Hematopoietic multipotent progenitor cell treated with erythropoietin and hydrocortisone succinate and interleukin-3 and kit ligand, for 4 days (in vitro differentiated cells): ENCODE measurements at places on chromosomes 7 and 10.

DNA sequence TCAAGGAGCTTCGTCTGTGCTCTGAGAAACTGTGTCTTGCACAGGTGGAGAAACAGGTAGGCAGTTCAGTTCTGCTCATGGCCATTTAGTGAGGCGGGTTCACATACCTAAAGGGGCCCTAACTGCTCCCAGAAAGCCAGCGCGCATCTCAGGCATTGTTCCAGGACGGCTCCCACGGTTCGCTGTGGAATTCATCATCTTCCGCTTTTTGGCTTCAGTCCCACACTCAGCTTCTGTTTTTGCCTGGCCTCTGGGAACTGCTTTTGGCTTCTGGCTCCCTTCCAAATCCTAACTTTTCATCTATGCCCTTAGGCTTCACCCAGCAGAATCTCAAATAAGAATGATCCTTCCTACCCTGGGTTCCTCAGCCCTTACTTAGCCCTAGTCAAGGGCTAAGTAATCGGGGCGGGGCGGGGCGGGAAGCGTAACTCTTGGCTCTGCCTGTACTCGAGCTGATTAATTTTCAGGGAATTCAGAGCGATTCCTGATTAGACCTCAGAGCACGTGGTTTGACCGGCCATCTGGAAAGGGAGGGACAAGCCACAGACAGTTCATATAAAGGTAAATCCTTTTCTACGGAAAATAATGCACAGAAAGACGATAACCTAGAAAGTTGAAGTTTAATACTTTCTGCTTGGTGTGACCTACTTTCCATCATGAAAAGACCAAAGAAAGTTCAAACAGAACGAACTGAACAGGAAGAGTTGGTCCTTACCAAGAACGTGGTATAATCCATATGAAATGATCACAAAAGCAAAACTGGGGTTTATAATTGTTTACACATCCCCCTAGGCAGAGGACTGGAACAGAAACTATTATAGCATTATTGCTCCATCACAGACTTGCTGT, 105.7 kb downstream of the ST8SIA6 start:
- no peak for DNase-seq

GRCh38 chr10:113447278-113447677, 105.6 kb upstream of the HABP2 start:
- DNase-seq: no peak

- no peak for DNase-seq
Measured at GRCh38 chr10:117353684-117354083, 21.6 kb downstream of the PDZD8 start.

- no peak for DNase-seq
Measured at GRCh38 chr10:112299456-112299855, 16.3 kb downstream of the TECTB start.

DNA sequence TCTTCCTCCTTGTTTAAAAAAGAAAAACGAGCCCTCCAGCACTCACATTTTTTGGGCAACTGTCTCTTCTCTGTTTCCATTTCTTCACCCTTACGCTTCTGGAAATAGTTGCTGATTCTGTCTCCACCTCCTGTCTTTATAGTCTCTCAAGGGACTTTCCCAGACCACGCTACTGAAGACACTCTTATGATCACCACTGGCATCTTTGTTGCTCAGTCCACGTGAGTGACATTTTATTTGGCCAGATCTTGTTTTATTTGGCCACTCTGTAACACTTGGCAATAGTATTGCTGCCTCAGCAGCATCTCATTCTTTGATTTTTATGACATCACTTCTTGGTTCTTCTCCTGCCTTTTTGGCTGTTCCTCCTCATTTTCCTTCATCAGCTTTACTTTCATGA, 21.6 kb upstream of the NME8 start:
- DNase-seq: no peak

DNA sequence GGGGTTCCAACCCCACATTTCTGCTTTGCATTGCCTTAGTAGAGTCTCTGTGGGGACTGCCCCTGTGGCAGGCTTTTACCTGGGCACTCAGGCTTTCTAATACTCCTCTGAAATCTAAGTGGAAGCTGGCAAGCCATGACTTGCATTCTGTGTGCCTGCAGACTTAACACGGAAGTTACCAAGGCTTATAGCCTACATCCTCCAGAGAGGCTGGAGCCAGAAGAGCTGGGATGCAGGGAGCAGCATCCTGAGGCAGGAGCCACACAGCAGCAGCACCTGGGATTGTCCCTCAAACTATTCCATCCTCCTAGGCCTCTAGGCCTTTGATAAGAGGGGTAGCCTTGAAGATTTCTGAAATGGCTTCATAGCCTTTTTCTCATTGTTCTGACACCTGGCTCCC, 22.1 kb upstream of the ABCC2 start:
- DNase-seq: no peak
